ENCODE measurements at places on chromosomes 7 and 10.

- DNase-seq, result no peak
Measured at GRCh38 chr10:125164421-125164820, 4.1 kb upstream of the CTBP2 start.

DNA sequence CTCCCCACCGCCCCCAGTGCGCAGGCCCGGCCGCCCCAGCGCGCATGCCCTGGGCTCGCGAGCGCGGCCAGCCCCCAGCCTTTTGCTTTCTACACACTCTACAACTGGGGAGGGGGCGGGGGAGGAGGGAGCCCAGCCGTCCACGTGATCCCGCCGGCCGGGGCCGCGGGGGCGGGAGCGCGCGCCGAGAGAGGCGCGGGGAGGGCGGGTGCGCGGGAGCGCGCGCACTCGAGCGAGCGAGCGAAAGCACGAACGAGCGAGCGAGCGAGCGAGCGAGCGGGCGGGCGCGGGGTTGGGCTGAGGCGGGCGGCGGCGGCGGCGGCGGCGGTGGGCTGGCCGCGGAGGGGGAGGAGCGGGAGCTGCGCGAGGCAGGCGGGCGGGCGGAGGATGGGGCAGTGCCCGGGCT lies at the start of gene AUTS2:
Gene AUTS2 (plus strand): TSS at position 395 of the 406 bp plus-strand sequence. CDS start 1,179 bp downstream, outside the sequence.
- DNase-seq, result no peak

DNA sequence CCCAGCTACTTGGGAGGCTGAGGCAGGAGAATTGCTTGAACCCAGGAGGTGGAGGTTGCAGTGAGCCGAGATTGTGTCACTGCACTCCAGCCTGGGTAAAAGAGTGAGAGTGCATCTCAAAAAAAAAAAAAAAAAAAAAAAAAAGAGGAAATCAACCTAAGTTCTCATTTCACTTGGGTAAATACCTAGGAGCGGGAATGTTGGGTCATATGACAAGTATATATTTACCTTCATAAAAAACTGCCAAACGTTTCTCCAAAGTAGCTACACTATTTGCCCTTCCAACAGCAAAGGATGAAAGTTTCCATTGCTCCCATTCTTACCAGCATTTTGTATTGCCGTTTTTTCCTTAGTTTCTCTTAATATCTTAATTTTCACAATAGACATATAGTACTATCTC lies 9.8 kb downstream of the P4HA1 start:
- DNase-seq, result no peak

DNA sequence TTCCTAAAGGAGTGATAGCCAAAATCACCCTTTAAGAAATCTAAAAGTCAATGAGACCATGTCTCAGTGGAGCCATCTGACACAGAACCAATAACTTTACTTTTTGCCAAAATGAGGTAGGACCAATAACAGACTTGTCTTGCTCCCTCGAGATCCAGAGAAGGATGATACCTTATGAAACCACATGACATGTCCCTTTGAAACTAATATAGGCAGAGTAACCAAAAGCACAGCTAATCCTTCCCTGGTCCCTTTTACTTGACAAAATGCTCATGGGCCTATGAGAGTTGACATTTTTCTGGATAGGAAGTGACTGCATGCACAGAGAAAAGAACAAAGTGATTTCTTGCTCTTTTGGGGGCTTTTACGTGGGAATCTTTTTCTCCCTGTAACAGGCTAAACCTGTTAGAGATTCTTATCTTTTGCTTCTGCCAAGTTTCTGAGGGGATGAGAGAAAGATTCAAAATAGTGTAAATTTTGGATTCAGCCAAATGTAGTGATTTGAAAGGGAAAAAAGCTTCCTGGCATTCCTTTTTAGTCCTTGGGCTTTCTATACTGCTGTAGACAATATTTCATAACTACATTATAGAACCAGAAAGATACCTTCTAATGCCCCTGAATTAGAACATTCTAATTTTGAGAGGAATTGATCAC lies 87.6 kb downstream of the ARMH3 start:
- no peak for DNase-seq

DNA sequence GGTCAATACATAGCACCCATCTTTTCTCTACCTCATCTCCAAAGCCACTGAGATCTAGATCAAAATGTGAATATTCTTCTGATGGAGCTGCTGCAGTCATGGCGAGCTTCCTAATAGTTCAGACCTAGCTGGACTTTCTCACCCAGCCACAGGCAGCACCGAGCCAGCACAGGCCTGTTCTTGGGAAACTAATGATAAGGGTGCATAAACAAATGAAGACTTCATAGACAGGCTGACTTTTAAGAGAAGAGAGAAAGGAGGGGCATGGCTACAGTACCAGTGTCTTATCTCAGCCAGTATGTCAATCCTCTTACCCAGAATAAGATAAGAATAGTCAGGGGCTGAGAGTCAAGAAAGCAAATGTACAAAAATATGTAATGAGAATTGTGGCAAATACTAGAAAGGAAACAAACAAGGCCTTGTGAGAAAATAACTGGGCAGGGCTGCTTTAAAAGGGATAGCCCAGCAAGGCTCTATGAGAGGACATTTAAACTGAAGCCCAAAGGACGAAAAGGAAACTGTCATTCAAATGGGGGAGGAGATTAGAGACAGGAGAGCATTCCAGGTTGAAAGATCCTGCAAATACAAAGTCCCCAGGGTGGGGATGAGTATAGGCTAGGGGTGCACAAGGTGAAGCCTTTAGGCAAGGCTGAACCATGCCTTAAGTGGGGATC lies 21.8 kb upstream of the CDK14 start:
- no peak for DNase-seq

DNA sequence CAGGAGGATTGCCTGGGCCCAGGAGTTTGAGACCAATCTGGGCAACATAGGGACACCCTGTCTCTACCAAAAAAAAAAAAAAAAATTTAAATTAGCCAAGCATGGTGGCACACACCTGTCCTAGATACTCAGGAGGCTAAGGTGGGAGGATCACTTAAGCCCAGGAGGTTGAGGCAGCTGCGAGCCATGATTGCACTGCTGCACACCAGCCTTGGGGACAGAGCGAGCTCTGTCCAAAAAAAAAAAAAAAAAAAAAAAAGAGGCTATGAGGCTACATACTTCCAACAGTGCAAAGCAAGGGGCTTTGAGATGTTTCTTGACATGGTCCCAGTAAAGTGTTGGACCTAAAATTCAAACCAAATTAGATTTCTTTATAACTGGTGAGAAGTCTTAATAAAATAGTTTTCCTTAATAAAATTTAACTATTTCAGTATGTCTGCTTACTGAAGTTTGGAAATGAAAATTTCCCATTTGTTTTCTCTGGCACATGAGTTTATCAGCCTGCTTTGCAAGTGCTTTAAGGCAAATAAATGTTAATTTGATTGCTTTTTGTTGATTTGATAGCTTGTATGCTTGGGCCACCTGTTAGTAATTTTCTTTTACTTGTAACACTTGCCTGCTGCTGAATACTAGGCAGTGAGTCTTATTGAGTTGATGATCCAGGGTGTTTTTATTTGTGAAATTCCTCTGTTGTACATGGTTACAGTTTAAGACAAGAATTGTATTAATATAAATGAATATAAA lies 16.1 kb downstream of the CALU start:
- no peak for DNase-seq

GRCh38 chr10:113631684-113632367 lies 32.0 kb downstream of the NRAP start:
- no peak for DNase-seq

Measured in activated effector memory CD4-positive, alpha-beta T cell treated with Interleukin-2 at 50 U/mL for 16 hours (primary cell).